Tibial nerve (tissue), 4 donors: ENCODE measurements at places on chromosomes 1 and 21.

DNA sequence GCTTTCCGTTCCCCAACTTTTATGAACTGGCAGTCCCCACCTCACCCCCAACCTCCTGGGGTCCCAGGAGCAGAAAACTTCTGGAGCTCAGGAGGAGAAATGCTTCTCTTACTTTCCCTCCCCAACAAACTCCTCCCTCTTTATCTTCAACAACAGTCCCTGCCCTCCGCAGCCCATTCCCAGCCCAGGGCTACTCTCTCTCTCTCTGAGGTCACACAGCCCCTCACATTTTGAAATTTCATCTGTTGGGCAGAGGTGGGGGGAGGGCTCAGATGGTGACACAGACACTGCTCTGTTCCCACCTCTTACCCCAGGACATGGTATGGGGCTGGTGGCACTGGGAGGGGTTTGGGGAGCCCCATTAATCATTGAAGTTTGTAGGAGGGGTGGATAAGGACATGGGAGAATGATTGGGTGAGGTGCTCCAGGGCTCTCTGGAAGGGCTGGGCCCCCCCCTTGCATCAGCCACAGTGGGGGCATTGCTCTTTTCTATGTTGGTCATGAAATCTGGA, 6.0 kb downstream of the PIK3CD start:
- H3K4me3 ChIP-seq: no peak overlapping the region
- no peaks in the 10 kb centered on the region for H3K4me1 ChIP-seq
- no peak for DNase-seq
- H3K27me3 ChIP-seq: peaks cover 30% of the 10 kb centered on the region
- H3K36me3 ChIP-seq: no peaks in the 10 kb centered on the region

GRCh38 chr1:177650947-177651346, 318.9 kb downstream of the SEC16B start:
- no peaks in the 10 kb centered on the region for H3K27me3 ChIP-seq
- no peaks in the 10 kb centered on the region for H3K4me1 ChIP-seq
- no peaks in the 10 kb centered on the region for H3K36me3 ChIP-seq

- no peaks in the 10 kb centered on the region for H3K4me1 ChIP-seq
- DNase-seq: no peak
- H3K27ac ChIP-seq: no peak overlapping the region
- no peaks in the 10 kb centered on the region for H3K27me3 ChIP-seq
Observed at GRCh38 chr1:15238789-15239188, 8.2 kb upstream of the FHAD1 start.

DNA sequence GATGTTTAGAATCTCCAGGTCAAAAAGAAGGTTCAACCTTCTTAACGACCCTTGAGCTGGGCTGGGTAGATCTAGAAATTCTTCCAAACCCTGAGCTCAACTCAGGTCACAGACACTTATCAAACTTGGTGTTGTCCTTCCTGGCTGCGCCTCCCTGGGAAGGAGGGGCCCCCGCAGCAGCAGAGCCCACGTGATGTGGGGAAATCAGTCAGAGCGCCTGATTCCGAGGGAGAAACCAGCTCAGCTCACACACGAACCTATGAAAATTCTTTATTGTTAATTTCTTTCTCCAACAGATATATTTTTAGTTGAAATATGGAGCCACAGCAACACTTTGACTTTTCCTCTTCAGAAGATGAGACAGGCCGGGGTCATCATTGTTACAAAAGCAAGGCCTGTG, 24.3 kb upstream of the CLSTN1 start:
- no peak overlapping the region for H3K27ac ChIP-seq
- H3K4me3 ChIP-seq: no peak overlapping the region
- peaks cover 17% of the 10 kb centered on the region for H3K4me1 ChIP-seq
- no peak for DNase-seq

DNA sequence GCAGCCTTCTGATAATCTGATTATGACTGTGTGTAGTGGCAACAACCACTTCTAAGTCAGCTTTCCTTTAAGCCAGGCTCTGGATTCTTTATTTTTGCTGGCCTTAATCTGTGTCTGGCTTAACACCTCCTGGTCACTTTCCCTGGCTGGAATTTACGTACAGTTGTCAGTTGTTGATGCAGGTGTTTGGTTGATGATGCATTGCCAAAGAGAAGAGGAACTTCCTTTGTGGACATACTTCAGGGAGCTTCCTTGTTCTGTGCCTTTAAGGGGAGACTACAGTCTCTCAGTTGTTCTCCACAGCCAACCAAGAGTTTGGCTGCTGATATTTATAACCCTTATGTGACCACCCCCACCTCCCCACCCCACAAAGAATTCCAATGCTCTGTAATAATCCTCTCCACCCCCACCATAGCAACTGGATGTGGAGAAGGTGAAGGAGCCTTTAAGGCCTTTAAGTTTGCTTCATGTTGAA, 96.0 kb upstream of the BMP8A start:
- H3K27me3 ChIP-seq: no peaks in the 10 kb centered on the region
- peaks cover 90% of the 10 kb centered on the region for H3K4me1 ChIP-seq
- no peaks in the 10 kb centered on the region for H3K36me3 ChIP-seq
- H3K4me3 ChIP-seq: no peak overlapping the region
- H3K27ac ChIP-seq: peak overlapping the region; percentile 48

GRCh38 chr21:35476621-35477395, 427.7 kb upstream of the RUNX1 start:
- no peak for DNase-seq
- no peak overlapping the region for H3K27ac ChIP-seq
- no peak overlapping the region for H3K4me3 ChIP-seq
- no peaks in the 10 kb centered on the region for H3K4me1 ChIP-seq
- H3K27me3 ChIP-seq: no peaks in the 10 kb centered on the region
- H3K36me3 ChIP-seq: no peaks in the 10 kb centered on the region

- H3K27ac ChIP-seq: no peak overlapping the region
- no peak overlapping the region for H3K4me3 ChIP-seq
- no peaks in the 10 kb centered on the region for H3K27me3 ChIP-seq
- no peak for DNase-seq
- H3K36me3 ChIP-seq: no peaks in the 10 kb centered on the region
Observed at GRCh38 chr1:170734412-170735175, 70.7 kb downstream of the PRRX1 start.

DNA sequence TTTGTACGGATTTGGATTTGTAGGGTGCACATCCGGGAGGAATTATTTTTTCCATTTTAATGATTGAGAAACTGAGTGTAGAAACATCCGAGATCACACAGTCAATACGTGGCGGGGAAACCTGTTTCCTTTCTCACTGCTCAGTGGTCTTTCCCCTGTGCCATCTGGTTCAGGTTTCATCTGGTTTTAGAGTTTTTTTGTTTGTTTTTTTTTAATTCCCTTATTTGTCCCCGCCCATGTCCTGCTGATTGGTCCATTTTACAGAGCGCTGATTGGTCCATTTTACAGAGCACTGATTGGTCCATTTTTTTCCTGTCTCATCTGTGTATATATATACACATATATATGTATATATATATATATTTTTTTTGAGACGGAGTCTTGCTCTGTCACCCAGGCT, 6.0 kb downstream of the TRPM2 start:
- DNase-seq: no peak
- H3K27ac ChIP-seq: no peak overlapping the region
- H3K27me3 ChIP-seq: no peaks in the 10 kb centered on the region
- H3K36me3 ChIP-seq: no peaks in the 10 kb centered on the region
- no peaks in the 10 kb centered on the region for H3K4me1 ChIP-seq

DNA sequence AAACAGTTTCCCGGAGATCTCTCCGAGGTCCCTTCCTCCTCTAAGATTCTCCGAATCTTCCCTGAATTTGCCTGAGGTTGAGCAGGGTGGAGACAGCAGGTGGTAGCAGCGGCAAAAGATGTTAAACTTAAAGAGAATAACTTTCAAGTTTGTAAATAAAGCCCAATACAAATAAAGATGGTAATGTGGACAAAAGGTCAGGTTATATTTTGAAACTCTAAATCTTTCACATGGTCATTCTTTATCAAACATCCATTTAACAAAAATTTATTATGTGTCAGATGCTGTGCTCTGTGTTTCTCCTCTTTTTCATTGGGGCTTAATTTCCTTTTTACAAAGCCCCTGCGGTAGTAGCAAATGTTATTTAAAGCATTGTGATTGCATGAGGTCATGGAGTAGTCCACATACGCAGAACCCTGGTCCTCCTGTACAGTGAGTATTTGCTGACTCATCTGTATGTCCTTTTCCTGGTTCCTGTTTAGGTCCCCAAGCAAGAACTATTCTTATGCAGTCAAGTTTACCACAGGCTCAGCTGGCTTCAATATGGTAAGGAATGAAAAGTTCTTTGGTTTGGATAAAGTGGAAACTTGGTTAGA, 119.2 kb downstream of the ITSN1 start:
- H3K27ac ChIP-seq: no peak overlapping the region
- peaks cover 33% of the 10 kb centered on the region for H3K4me1 ChIP-seq
- no peaks in the 10 kb centered on the region for H3K36me3 ChIP-seq

GRCh38 chr21:42225571-42226155, 6.7 kb downstream of the ABCG1 start:
- no peak overlapping the region for H3K27ac ChIP-seq
- no peak overlapping the region for H3K4me3 ChIP-seq
- H3K27me3 ChIP-seq: no peaks in the 10 kb centered on the region
- peaks cover 27% of the 10 kb centered on the region for H3K4me1 ChIP-seq
- no peaks in the 10 kb centered on the region for H3K36me3 ChIP-seq

DNA sequence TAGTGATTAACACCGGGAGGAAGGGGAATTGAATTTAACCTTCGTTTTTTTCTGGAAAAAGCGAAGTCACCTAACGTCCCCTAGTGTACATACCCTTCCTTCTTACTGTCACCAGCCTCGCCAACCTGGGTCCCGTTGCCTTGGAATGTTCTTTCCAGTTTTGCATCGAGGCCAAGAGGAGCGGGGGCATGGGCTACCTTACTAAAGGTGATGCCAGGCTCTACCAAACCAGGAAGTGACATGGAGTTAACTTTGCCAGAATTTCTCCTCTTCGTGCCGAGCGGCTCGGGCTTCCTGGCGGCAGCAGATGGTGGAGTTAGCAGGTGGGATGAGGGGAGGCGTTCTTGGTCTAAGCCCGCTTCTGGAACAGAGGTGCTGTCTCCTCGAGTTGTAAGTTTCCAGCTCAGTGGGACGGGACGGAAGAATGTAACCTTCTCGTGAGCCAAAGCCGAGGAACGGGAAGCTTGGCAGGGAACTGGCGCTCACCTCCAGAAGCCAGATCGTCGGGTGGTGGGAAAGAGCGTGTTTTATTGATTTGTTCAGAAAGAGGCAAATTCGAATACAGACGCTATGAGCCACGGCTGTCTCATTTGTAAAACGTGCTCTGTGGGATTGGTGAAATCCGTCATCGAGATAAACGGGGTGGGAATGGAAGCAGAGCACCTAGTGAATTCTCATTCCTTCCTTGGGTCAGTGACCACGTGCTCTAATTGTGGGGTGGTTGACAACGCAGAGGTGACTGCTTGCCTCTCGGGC, 486 bp downstream of the NIPAL3 start:
- H3K27me3 ChIP-seq: no peaks in the 10 kb centered on the region
- H3K4me3 ChIP-seq: peak overlapping the region; percentile 68
- no peaks in the 10 kb centered on the region for H3K36me3 ChIP-seq
- H3K27ac ChIP-seq: no peak overlapping the region
- DNase-seq: no peak

DNA sequence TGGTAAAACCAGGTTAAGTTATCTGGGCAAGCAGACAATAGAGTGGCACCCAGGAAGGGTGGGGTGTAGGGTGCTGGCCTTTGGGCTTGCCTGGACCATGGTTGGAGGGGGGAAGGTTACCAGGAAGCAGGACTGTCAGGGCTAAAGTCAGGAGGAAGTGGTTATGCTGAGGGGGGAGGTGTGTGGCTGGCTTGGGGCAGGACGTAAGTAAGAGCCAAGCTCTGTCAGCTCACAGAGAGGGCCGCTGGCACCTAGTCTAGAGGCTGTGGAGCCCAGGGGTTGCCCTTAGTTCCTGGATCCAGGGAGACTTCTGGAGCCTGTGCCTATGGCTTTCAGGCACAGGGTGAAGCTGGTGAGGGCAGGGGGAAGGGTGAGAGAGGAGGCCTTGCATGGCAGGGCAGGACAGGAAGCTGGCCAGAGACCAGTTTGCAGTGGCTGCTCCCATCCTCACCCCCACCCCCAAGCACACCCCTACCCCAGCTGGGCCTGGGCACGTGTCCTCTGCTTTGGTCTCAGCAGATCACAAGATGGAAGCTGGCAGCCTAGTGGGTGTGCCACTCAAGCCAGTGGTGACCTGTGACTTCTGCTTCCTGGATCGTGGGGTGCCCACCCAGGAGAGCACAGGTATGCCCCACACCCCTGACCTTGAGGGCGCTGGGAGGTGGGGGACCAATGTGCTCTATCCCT, 20.5 kb upstream of the SMYD3 start:
- H3K4me1 ChIP-seq: no peaks in the 10 kb centered on the region
- no peaks in the 10 kb centered on the region for H3K27me3 ChIP-seq
- no peak overlapping the region for H3K4me3 ChIP-seq
- H3K27ac ChIP-seq: no peak overlapping the region
- DNase-seq: no peak
- no peaks in the 10 kb centered on the region for H3K36me3 ChIP-seq

DNA sequence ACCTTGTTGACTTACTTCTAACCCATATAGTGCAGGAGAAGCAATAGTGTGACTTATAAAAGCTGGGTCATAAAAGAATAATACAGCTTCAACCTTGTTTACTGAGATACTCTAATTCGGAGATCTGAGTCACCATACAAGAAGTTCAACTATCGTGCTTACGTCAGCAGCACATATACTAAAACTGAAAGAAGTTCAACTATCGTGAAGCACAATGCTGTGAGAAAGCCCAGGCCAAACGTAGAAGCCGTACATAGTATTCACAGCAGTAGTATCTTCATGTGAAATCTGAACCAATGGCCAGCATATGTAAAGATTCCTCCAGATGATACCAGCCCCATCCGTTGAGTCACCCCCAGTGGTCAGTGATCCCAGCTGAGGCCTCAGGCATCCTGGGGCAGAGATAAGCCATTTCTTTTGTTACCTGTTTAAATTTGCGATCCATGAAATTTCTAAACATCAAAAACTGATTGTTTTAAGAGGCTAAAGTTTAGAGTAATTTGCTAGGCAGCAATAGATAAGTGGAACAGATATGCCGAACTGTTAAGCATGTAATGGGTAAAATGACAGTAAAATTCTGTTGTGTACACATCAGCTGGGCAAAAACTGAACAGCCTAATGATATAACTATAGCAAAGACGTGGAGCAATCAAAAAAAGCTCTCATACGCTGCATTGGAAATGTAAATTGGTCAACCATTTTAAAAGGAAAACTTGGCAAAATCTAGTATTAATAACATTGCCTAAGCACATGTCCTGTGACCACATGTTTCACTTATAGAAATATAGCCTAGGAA, 53.9 kb upstream of the SAMD13 start:
- no peak overlapping the region for H3K4me3 ChIP-seq
- no peaks in the 10 kb centered on the region for H3K4me1 ChIP-seq
- no peaks in the 10 kb centered on the region for H3K27me3 ChIP-seq
- H3K36me3 ChIP-seq: no peaks in the 10 kb centered on the region
- no peak for DNase-seq
- no peak overlapping the region for H3K27ac ChIP-seq

- H3K4me3 ChIP-seq: no peak overlapping the region
- DNase-seq: no peak
- H3K27ac ChIP-seq: peak overlapping the region; percentile 78
- H3K27me3 ChIP-seq: no peaks in the 10 kb centered on the region
- no peaks in the 10 kb centered on the region for H3K36me3 ChIP-seq
Observed at GRCh38 chr1:27863538-27863915, 8.8 kb upstream of the THEMIS2 start.

GRCh38 chr1:55155522-55155921, 59.6 kb downstream of the USP24 start:
- peaks cover 30% of the 10 kb centered on the region for H3K4me1 ChIP-seq
- H3K36me3 ChIP-seq: no peaks in the 10 kb centered on the region
- DNase-seq: peak; percentile 20
- no peak overlapping the region for H3K4me3 ChIP-seq
- no peak overlapping the region for H3K27ac ChIP-seq
- no peaks in the 10 kb centered on the region for H3K27me3 ChIP-seq
